ENCODE measurements at places on chromosomes 11 and 22.

GRCh38 chr11:102957953-102958352 lies 2.4 kb upstream of the MMP13 start:
- DNase-seq, result no peak

- DNase-seq, result no peak
These were observed 475 bp downstream of the MAPK12 start for GRCh38 chr22:50260801-50261614.

- DNase-seq, result no peak
These were observed 104.8 kb downstream of the PRR5L start for GRCh38 chr11:36400766-36401455.

GRCh38 chr11:44702889-44703288 lies 23.9 kb upstream of the TSPAN18 start:
- DNase-seq, result peak; percentile 54

DNA sequence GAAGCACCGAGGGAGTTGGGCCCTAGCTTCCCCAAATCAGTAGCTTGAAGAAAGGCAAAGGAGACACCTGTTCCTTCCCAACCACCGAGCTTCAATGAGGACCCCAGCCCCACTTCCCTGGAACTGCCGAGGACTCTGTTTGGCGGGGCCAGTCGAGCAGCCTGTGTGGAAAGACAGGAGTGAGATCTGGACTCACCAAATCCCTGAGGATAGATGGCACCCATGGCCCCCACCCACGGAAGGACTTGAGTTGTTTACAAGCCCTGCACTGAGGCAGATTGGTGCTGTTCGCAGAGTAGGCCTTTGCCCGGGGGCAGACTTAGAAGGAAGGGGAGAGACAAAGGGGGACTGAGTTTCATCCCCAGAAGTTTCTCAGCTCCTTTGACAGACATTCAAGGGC lies 64.6 kb downstream of the FEZ1 start:
- no peak for DNase-seq

All from uterus (tissue), 4 donors.